ENCODE measurements at places on chromosomes 3 and 15.

GRCh38 chr3:13823692-13824091, 56.2 kb downstream of the WNT7A start:
- DNase-seq = no peak

DNA sequence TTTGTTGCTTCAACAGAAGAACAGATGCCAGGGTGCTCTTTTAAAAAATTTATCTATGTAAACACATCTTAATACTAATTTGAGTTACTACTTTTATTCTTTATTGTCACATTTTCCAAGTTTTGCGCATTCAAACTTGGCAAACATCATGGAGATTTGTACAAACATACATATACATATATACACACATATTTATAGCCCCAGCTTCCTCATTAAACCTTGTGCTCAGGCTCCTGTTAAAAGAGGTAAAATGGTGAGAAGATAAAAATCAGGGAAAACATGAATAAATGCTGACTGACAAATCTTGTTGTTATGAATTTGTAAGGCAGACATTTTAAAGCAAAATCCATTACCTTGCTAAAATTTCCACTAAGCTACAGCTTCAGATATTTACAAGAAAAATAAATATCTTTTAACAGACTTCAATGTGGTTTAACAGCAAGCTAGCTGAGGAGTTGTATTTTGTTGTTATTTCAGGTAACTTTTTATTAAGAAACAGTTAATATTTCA, 27.1 kb downstream of the CDV3 start:
- DNase-seq = no peak

DNA sequence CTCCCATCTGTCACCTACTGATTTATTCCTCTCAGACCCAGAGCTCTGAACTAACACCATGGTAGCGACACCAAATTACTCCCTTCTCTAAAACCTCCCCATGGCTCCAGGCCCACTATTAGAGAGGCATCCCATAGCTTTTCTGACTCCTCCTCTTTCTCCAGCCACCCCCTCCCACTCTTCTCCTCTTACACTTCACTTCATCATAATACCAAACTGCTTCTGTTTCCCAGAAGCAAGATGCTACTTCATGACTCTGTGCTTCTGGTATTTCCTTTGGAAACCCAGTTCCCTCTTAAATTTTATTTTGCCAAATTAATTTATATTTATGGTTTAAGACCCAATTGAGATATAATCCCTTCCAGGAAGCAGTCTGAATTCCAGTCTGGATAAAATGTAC, 465.1 kb upstream of the PDZRN3 start:
- no peak for DNase-seq

DNA sequence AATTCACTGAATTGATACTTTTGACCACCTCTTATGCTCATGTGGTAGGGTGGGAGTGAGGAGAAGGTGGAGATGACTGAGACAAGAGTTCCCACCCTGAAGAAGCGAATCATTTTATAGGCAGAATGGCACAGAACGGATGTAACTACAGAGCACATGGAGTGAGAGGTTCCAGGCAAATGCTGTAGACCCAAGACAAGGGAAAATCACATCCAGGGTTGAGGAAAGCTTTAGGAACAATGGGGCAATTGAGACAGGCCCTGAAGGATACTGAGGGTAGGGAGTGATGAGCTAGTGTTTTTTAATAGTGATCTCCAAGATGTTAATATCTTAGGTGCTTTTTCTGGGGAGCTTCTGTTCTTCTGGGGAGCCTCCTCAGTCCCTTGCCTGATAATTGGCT, 8.1 kb downstream of the PCCB start:
- no peak for DNase-seq

- DNase-seq = no peak
These were observed 24.8 kb upstream of the MBNL1 start for GRCh38 chr3:152243721-152244516.
